DND-41 (cell line): ENCODE measurements at places on chromosomes 4 and X.
A peak's percentile ranks its signal among the peaks of the same experiment; 100 is the strongest.

DNA sequence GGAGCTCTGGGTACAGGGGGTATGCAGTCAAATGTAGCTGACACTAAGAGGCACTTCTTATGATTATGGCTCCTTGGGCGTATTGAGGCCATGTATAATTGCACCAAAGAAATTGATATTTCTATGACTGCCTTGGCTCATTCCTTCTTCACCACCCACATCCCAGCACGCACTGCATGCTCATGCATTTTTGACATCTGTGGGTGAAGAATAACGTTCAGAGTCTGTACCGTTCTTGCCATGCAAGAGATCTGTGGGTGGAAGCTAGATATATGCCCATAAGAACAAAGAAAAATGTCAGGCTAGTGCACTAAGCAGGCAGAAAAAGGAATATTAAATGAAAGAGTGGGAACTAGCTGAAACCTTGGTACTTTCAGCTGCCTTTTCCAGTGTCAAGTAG, 93.4 kb downstream of the EMCN start:
- DNase-seq, result no peak

DNA sequence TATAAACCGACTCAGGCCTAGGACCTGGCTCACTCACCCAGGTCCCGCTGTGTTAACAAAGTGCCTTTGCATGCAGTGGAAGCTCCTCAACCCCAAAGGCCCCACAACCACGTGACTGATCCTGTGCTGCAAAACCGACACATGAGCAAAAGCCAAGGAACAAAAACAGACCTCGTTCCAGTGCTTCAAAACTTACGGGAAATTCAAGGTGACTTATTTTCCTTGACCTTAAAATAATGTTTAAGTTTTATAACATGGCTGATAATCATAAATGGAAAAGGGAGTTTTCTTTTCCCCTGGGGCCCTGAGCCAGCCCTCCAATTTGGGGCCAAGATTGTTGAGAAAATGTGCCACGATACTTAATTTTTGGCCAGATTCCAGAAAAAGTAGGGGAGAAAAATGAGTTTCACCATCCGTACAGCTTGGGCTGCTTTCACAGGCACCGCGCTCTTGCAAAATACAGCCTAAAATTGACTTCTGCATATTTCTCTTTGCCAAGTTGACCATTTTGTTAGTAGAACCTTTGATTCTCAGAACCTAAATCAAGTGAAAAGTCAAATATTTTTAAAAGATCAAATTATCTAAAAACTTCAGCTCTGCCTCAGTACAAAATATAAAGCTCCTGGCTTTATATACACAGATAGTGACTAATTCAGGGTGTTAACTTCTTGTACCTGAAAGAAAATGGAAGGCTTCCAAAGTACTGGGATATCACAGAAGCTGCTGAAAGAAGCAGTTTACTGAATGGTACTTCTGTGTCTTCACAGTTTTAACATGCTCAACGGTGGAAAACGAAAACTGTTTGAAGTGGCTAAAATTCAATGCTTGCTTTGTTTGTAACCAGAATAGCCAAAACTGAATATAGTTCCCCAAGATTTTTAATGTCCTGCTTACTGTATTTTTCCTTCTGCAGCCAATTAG, 93.8 kb downstream of the APBB2 start:
- no peak for DNase-seq

- DNase-seq, result no peak
Measured at GRCh38 chr4:135267148-135267865, 1065.7 kb upstream of the PABPC4L start.

DNA sequence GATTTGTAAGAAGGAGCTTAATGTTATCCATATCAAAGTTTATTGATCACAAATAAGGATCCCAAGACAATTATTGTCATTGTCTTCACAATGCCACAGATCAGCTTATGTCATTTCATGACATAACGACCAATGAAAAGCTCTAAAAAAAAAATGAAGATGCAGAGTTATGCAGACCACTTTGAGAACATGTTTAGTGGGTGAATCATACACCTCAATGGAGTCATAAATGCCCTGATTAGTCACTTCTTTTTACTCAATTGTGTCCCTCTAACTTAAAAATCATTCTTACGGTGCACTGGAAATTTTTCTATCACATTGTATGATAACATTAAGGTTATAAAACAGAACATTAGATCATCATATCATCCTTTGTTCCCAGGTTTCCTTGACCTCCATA, 87.6 kb upstream of the GABRG1 start:
- no peak for DNase-seq

DNA sequence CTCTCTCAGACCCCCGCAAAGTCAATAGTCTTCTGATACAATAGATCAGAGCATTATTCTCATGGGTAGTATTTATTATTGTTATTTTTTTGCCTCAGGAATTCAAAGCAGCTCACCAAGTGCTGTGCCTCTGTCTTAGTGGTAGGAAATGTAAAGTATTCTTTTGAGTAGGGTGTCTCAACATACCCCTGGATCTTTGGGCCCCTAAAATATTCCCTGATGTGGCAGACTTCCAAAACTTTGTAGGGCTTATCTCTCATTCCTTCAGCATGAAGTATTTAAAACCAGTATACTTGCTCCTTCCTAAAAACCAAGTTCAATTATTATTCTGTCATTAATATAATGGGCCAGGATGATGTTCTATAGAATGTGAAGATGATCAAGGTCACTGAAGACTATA, 115.3 kb upstream of the ZNF827 start:
- DNase-seq, result no peak

GRCh38 chrX:26007462-26007861, 130.7 kb upstream of the MAGEB18 start:
- no peak for DNase-seq

GRCh38 chr4:101259876-101260275, 87.5 kb downstream of the PPP3CA start:
- no peak for DNase-seq

- DNase-seq, result no peak
Measured at GRCh38 chrX:30935985-30936384, 46.9 kb upstream of the TAB3 start.

GRCh38 chr4:8664976-8665375, 72.4 kb downstream of the CPZ start:
- DNase-seq, result no peak

- no peak for DNase-seq
Measured at GRCh38 chr4:130486841-130487240, 1390.9 kb downstream of the C4orf33 start.

DNA sequence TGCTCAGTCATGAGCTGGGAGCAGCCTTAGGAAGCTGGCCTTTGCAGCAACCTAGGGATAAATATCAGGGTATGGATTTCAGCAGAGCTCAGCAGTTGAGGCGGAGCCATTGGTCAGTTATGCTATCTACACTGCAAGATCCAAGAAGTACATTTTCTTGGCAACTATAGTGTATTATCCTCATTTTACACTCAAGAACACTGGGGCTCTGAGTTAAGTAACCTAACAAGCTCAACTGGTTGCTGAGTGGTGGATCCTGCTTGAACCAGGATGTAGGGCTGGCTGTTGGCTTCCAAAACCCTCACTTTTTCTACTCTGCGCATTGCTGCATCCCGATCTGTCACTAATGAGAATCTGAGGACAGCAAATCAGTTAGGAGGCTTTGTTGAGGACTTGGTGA, 1.5 kb upstream of the SCARB2 start:
- no peak for DNase-seq

DNA sequence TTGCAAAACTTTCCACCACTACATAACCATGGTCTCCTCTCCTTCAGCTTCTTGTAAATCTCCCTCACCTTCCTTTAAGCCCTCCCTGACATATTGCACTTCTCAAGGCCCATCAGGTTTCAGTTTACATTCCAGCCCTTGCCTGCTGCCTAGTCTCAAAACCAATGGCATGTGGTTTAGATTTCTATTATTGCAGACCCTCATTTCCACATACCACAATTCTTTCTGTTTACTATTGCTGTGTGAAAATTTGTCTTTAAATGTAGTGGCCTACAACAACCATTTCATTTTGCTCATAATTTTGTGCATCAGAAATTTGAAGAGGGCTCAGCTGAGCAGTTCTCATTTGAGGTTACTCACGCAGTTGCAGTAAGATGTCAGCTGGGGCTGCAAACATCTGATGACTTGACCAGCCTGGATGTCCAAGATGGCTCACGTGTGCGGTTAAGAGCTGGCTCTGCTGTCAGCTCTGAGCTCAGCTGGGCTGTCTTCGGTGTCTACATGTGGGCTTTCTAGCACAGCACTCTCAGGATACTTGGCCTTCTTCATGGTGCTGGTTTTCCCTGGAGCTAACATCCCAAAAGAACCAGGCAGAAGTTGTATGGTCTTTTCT, 29.9 kb upstream of the SOD3 start:
- no peak for DNase-seq

DNA sequence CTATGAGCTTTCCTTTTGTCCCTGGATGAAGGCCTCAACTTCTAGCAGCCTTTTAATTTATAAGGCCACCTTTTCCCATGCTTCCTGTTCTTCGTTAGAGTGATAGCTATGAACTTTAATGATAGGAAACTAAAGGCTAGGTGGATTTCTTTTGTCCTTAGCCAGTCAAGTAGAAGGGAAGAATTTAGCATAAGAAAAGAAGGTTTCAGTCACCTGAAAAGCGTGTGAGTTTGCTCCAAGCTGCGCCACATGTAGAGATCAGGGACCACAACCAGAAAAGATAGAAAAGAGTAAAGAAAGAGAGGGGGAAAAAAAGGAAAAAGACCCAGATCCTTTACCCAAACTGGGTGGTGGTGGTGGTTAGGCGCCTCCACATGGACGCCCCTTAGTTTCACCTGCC, 28.6 kb downstream of the LUZP4 start:
- DNase-seq, result no peak

- peak; percentile 38 for DNase-seq
Measured at GRCh38 chr4:86891762-86892635, at the start of gene C4orf36. Gene C4orf36, minus strand, starts transcription at chr4:86892422. Its CDS starts 902 bp downstream, at chr4:86891520.

DNA sequence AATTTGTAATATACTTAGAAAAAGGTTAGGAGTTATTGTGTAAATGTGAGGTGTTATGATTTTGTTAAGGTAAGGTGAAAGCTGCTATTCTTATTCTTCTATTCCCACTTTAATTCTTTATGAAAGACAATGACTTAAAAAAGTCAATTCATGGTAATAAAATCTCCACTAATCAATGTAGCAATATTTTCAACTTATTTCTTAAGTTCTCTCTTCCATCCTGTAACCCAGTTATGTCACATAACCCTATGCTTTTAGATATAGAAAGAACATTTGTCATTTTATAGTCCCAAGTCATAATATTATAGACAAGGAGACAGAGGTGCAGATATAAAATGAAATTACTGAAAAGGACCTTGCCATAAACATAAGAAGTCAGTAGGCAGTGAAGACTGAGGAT, 157.9 kb upstream of the SLC7A11 start:
- no peak for DNase-seq

GRCh38 chr4:1851160-1851559, 4.8 kb downstream of the LETM1 start:
- no peak for DNase-seq

DNA sequence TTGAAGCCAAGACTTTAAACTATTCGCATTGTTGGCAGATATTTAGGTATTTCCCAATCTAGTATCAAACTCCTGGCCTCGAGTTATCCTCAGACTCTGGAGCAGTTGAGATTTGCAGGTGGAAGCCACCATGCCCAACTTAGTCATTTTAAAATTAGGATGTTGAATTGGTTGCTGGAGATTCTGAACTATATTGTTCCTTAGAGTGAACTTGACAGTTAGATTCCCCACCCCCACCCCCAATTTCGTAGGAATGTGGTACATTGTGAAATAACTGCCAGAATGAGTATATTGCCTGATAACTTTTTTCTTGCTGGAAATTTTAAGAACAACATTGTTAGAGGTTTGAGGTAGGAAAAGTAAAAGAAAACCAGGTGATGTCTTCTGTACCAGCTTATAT, 2.3 kb downstream of the NOCT start:
- no peak for DNase-seq

- no peak for DNase-seq
Measured at GRCh38 chrX:133575501-133576136, 160.3 kb upstream of the GPC4 start.

- DNase-seq, result no peak
Measured at GRCh38 chrX:25204182-25204581, 188.4 kb upstream of the ARX start.

DNA sequence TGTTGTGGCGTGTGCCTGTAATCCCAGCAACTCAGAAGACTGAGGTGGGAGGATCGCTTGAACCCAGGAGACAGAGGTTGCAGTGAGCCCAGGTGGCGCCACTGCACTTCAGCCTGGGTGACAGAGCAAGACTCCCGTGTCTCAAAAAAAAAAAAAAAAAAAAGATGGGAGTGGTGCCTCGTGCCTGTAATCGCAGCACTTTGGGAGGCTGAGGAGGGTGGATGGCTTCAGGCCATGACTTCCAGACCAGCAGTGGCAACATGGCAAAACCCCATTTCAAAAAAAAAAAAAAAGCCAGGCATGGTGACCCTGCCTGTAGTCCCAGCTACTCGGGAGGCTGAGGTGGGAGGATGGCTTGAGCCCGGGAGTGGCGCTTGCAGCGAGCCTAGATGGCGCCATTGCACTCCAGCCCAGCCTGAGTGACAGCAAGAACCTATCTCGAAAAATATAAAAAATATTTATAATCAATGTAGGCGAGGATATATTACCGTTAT, 27.0 kb downstream of the EIF2S3 start:
- DNase-seq, result peak; percentile 68

GRCh38 chrX:78024349-78025059, 55.1 kb upstream of the PGAM4 start:
- DNase-seq, result no peak

GRCh38 chr4:74540193-74540592, 95.3 kb downstream of the AREG start:
- DNase-seq, result no peak

- DNase-seq, result no peak
Measured at GRCh38 chrX:31500921-31501320, 429.1 kb upstream of the FTHL17 start.

DNA sequence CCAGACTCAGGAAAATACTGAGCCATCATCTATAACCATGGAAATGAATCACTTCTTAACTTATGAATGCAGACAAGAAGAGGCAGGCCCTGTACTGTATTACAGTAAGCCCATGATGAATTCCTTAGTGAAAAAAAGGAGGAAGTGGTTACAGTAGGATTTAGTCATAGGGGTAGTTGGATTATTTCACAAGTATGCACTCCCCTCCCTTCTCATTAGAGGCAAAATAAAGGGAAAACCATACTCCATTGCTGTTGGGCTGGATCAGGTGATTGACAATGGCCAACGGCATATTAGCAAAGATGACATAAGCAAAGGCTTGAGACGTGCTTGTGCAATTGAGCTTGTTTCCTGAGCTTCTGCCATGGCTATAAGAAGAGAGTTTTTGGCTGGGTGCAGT, 181.1 kb upstream of the PRPS2 start:
- DNase-seq, result no peak

- DNase-seq, result no peak
Measured at GRCh38 chr4:119314356-119314755, 7.6 kb downstream of the FABP2 start.

GRCh38 chr4:168634276-168634802, 137.5 kb downstream of the PALLD start:
- DNase-seq, result no peak

- no peak for DNase-seq
Measured at GRCh38 chr4:78534286-78534955, 17.1 kb upstream of the ANXA3 start.

DNA sequence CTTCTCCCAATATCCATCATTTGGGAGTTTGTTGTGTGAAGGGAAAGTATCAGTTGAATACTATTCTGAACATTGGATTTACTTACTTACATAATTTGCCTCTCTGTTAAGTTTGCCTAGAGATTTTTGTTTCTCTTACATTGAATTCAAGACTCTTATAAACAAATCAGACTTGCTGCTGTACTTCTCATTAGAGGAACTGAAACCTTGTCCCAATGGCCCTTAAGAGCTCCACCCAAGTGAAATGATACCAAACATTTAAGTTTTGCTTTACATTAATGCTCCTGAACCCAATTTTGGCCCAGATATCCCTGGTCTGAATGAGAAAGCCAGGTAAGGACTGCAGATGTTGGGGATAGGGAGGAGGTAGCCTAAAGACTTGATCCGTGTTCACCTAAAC, 32.0 kb downstream of the HAND2 start:
- DNase-seq, result no peak
